ENCODE measurements at places on chromosomes 5 and 9. TPM values are rescaled to one million over a fixed set of nuclear protein-coding genes. Genes with fewer than 3 reads are reported as not detected.

GRCh38 chr9:130745210-130745800 lies 51.7 kb downstream of the EXOSC2 start:
- no peak for DNase-seq

- DNase-seq: no peak
These were observed 20.6 kb upstream of the CMBL start for GRCh38 chr5:10328323-10328722.

DNA sequence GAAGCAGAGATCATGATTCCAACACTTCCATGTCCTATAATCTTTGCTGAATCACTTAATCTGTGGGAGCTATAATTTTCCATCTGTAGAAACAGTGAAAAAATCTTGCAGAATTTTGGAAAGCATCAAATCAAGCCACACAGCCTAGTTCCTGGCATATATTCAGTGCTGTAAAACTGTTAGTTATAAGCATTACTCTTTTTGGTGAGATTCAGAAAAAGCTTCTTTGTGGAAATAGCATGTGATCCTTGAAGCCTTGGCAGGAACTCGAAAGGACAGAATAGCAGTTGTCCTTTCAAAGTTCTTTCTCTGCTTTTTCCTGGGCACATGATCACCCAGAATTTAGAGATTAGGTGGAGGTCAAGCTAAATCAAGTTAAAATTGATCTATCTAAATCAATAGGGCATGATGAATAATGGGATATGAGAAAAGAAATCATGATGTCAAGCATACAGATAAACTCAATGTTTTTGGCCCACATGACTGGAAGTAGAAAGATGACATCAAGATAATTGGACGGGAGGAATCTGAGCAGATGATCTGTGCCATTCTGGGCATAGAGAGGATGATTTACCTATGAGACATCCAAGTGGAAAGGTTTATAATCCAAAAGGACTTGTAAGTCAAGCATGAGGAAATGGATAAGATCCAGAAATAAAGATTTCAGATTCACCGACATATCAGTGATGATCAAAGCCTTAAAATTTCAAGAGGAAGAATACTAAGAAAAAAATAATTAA lies 73.1 kb downstream of the TMEM232 start:
- no peak for DNase-seq

DNA sequence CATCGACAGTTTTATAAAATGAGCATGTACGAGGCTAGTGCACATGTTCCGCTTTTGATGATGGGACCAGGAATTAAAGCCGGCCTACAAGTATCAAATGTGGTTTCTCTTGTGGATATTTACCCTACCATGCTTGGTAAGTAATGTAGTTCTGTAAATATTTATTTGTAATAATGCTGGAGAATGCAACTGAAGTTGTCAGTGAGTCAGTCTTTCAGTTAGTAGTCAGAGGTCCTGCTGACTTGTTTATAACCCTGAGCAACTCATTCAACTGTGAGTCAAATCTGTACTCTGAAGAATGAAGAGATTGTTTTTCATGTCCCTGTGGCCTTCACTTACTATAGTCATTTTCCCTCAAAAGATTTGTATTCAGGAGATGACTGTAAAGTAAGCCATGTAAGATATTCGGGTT lies 28.4 kb upstream of the GPR150 start:
- DNase-seq: no peak

- no peak for DNase-seq
These were observed 130.0 kb downstream of the CACNA1B start for GRCh38 chr9:138007566-138007917.

DNA sequence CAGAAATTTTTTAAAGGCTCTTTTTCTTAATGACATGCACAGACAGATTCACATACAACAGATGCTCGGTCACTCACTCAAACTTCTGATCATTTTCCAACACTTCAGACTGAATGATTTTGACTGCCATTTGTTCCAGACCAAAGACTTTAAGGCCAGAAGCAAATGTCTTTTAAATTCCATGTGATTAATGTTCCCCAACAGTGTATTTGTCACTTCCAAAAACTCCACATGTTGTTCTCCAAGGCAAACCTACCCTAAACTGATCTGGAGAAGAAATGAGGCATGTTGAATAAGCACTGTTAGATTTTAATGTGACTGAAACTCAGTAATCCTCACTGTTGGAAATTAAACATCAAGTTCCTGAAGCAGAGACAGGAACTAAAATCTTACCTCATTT lies 366.7 kb downstream of the GABRG2 start:
- DNase-seq: no peak

- DNase-seq: no peak
These were observed 232.1 kb downstream of the MAN2A1 start for GRCh38 chr5:109921735-109922380.

DNA sequence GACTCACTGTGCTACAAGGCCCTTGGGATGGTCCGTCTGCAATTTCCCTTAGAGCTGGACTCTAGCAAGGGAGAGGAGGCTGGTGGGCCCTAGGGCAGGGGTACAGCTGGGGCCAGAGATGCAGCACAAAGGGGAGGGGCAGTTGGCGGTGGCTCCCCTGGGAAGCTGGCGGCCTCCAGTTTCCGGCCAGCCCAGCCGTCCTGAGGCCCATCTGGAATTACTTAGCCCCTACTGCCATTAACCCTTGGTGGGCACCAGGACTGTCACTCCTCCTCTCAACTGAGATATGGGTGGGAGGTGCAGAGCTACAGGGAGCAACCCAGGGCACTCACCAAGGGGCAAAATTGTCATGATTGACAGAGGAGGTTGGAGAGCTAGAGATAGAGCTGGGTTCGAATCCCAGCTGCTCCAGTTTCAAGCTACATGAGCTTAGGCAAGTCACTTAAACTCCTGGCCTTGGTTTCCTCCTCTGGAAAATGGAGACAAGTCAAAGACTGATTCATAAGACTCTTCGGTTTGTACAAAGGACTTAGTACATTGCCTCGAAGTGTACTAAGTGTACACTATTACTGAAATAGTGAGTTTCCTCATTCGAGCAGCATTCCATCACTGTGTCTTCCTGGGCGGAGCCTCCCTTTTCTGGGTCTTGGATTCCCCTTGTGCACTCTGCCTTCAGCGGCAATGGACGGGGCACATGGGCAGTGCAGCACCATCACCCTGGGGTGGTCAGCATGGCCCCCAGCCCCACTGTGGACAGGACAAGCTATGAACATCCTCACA lies 2.7 kb upstream of the PDGFRB start:
- no peak for DNase-seq

DNA sequence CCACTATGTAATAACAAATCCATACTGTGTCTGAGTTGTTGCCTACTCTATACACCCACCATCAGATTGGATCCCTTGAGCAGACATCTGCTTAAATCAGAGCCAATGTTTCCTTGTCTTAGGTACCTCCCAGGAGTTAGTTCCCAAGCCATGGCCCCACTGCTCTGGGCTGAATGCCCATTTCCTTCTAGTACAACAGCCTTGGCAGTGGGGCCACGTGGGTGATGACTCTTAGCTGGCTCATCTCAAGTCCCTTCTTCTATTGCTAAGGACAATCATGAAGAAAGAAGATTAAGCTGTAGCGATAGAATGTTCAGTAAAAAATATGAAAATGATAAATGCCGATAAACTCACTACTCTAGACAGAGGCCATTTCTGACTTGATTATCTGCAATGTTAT lies 16.6 kb downstream of the PTGR1 start:
- DNase-seq: no peak

GRCh38 chr5:141680178-141680577 lies 1.9 kb downstream of the ARAP3 start:
- DNase-seq: no peak

DNA sequence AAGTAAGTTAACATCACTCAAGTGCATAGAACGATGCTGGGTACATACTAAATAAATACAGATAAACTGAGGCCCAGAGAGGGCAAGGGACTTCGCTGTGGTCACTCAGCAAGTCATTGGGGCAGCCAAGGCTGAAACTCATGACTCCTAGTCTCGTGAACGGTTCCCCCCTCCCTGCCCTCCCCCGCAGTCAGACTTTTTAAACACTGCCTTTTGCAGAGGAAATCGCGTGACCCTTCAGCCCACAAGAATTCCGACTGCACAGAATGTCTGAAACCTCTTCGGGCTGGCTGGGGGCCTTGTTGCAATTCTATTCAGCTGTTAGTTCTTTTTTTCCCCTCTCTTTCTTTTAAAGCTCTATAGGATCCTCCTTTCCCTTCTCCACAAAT lies 28.1 kb downstream of the NEK6 start:
- peak; percentile 95 for DNase-seq

The CD74 gene
- total RNA-seq: 595 TPM

The PCDHB12 gene
- total RNA-seq: 2.2 TPM

Data from esophagus muscularis mucosa (tissue), 4 donors.